ENCODE measurements at places on chromosomes 16 and 17. TPM values are rescaled to one million over a fixed set of nuclear protein-coding genes. Genes with fewer than 3 reads are reported as not detected.

The CETP gene
- total RNA-seq = not detected

The GP1BA gene
- not detected for total RNA-seq

The MRPL28 gene
- total RNA-seq = 136 TPM

The HOXB5 gene
- 2.7 TPM for total RNA-seq

The NKD1 gene
- 0.31 TPM for total RNA-seq

The ZKSCAN2 gene
- 2.3 TPM for total RNA-seq

The FUS gene
- 678 TPM for total RNA-seq

The CASKIN1 gene
- 0.56 TPM for total RNA-seq

The INO80E gene
- 107 TPM for total RNA-seq

The SLFN14 gene
- total RNA-seq = not detected

The KLHL36 gene
- 15.5 TPM for total RNA-seq

The RABEP2 gene
- 7.8 TPM for total RNA-seq

The ANKS3 gene
- 28.2 TPM for total RNA-seq

The SYT17 gene
- 13.6 TPM for total RNA-seq

The PIP4K2B gene
- total RNA-seq = 50.7 TPM

The ATP2A1 gene
- total RNA-seq = 1.3 TPM

The HIGD1B gene
- not detected for total RNA-seq

The OXLD1 gene
- total RNA-seq = 65.3 TPM

The PLD6 gene
- total RNA-seq = 7.3 TPM

The ITGA2B gene
- 1.6 TPM for total RNA-seq

The EMC6 gene
- total RNA-seq = 157 TPM

The TMEM208 gene
- total RNA-seq = 99.6 TPM

The PYY gene
- not detected for total RNA-seq

The KRT9 gene
- not detected for total RNA-seq

The SCNN1B gene
- total RNA-seq = 0.34 TPM

The SMARCE1 gene
- 119 TPM for total RNA-seq

The RCVRN gene
- not detected for total RNA-seq

The KRTAP1-1 gene
- total RNA-seq = not detected

The ARL5C gene
- not detected for total RNA-seq

The MPDU1 gene
- total RNA-seq = 132 TPM

The BCKDK gene
- total RNA-seq = 52.9 TPM

The GAS2L2 gene
- not detected for total RNA-seq

The SOX15 gene
- 0.30 TPM for total RNA-seq

The SERPINF2 gene
- 2.3 TPM for total RNA-seq

The PPY gene
- total RNA-seq = not detected

The NFATC2IP gene
- 32.9 TPM for total RNA-seq

The ITGAL gene
- 0.20 TPM for total RNA-seq

The HASPIN gene
- 14.0 TPM for total RNA-seq

The CCDC78 gene
- total RNA-seq = 6.5 TPM

The GPR179 gene
- total RNA-seq = 0.01 TPM

The SEZ6L2 gene
- 11.0 TPM for total RNA-seq

The CCL17 gene
- total RNA-seq = not detected

The NOXO1 gene
- total RNA-seq = not detected

The CCT6B gene
- total RNA-seq = 1.3 TPM

The GAS7 gene
- total RNA-seq = 0.30 TPM

The LUC7L3 gene
- total RNA-seq = 103 TPM

The TEX19 gene
- 0.41 TPM for total RNA-seq

The EVPLL gene
- not detected for total RNA-seq

The C16orf96 gene
- 0.04 TPM for total RNA-seq

The KRTAP4-9 gene
- total RNA-seq = not detected

The KRT33B gene
- not detected for total RNA-seq

Measured in A549 treated with ZK216348 at 1 μM for 4 hours (cell line).